ENCODE measurements at places on chromosomes 6 and 20. TPM values are rescaled to one million over a fixed set of nuclear protein-coding genes. Genes with fewer than 3 reads are reported as not detected.
A peak's percentile ranks its signal among the peaks of the same experiment; 100 is the strongest.

DNA sequence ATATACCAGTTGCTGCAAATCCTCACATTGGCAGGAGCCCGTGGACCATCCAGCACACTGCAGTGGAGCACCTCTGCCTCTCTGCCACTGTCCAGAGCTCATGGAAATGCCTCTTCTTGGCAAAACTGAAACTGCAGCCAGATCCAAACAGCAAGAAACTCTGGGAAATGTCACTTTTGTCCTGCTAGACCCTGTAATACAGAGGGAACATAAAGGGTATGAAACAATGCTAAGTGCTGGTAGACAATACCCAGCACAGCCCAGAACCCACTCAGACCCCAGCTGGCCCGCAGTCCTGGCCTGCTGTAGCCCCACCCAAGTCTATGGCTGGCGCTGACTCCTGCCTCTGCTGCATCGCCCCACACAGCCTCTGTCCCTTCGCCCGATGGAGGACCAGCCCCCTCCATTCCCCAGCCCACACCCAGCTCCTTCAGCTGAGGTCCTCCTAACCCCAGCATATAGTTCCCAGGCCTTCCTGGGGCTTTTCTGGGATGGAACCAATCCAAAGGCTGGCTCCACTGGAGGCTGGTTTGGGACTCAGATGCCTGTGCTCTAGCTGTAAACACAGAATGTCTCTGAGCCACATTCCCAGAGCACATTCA, 242.5 kb downstream of the LRFN2 start:
- H3K4me3 ChIP-seq, result no peak overlapping the region
- no peak for DNase-seq
- H3K27me3 ChIP-seq, result no peaks in the 10 kb centered on the region
- H3K27ac ChIP-seq, result no peak overlapping the region
- H3K36me3 ChIP-seq, result no peaks in the 10 kb centered on the region
- no peaks in the 10 kb centered on the region for H3K4me1 ChIP-seq

DNA sequence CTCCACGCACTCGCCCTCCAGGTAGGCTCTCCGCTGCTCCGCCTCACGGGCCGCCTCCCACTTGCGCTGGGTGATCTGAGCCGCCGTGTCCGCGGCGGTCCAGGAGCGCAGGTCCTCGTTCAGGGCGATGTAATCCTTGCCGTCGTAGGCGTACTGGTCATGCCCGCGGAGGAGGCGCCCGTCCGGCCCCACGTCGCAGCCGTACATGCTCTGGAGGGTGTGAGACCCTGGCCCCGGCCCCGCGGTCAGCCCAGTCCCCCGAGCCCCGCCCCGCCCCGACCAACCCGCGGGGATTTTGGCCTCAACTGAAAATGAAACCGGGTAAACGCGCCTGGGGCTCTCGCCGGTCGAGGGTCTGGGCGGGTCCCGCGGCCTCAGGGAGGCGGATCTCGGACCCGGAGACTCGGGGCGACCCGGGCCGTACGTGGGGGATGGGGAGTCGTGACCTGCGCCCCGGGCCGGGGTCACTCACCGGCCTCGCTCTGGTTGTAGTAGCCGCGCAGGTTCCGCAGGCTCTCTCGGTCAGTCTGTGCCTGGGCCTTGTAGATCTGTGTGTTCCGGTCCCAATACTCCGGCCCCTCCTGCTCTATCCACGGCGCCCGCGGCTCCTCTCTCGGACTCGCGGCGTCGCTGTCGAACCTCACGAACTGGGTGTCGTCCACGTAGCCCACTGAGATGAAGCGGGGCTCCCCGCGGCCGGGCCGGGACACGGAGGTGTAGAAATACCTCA, 598 bp downstream of the HLA-B start:
- H3K27me3 ChIP-seq, result no peaks in the 10 kb centered on the region
- peak overlapping the region; percentile 98 for H3K4me3 ChIP-seq
- peaks cover 28% of the 10 kb centered on the region for H3K36me3 ChIP-seq
- peaks cover 54% of the 10 kb centered on the region for H3K4me1 ChIP-seq
- DNase-seq, result peak; percentile 37

GRCh38 chr6:147341486-147341885, 137.3 kb downstream of the STXBP5 start:
- H3K27me3 ChIP-seq, result no peaks in the 10 kb centered on the region
- H3K36me3 ChIP-seq, result peaks cover 16% of the 10 kb centered on the region
- H3K27ac ChIP-seq, result no peak overlapping the region
- H3K4me3 ChIP-seq, result no peak overlapping the region

GRCh38 chr20:24981790-24982189, 10.8 kb downstream of the APMAP start:
- no peak for DNase-seq
- H3K4me1 ChIP-seq, result peaks cover 5% of the 10 kb centered on the region
- H3K36me3 ChIP-seq, result peaks cover 58% of the 10 kb centered on the region

Gene COL9A1
- total RNA-seq, result not detected

Gene HCRTR2
- not detected for total RNA-seq

Gene GABRR1
- not detected for total RNA-seq

All from CD4-positive, CD25-positive, alpha-beta regulatory T cell (primary cell).